H4 (cell line): ENCODE measurements at places on chromosomes 13 and 19.

DNA sequence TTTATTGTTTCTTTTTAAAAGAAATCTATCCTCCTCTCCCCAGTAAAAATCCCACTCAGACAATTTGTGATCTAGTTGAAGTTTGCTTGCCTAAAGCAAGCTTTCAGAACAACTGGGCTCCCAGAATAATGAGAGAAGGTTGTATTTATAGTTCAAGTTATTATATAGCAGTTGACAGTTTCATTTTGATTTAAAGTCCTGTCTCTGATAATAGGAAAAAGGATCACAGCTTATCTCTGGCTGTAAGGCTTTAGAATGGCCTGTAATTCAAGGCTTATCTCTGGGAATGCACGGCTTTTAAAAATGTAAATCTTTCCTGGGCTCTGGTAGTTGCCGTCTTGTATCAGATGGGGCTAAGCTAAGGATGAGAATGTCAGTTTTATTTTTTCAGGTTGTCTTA is 123.3 kb upstream of the TMTC4 start:
- no peak for DNase-seq

DNA sequence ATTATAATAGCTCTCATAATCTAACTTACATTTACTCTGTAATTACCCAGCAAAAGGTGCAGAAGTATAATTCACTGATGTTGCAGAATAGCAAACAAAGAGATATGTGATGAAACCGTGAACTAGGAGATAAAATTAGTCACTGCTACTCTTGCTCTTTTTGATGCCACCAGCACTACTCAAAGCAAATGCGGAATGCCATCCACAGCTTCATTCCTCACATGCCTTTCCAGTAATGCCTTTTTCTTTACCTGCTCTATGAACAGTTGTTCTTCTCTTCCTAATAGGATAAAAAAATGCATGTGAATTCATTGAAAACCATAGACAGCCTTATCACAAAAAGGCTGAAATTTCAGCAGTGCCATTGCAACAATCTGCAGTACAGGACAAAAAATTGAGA is 1129.5 kb downstream of the DIAPH3 start:
- DNase-seq, result no peak

DNA sequence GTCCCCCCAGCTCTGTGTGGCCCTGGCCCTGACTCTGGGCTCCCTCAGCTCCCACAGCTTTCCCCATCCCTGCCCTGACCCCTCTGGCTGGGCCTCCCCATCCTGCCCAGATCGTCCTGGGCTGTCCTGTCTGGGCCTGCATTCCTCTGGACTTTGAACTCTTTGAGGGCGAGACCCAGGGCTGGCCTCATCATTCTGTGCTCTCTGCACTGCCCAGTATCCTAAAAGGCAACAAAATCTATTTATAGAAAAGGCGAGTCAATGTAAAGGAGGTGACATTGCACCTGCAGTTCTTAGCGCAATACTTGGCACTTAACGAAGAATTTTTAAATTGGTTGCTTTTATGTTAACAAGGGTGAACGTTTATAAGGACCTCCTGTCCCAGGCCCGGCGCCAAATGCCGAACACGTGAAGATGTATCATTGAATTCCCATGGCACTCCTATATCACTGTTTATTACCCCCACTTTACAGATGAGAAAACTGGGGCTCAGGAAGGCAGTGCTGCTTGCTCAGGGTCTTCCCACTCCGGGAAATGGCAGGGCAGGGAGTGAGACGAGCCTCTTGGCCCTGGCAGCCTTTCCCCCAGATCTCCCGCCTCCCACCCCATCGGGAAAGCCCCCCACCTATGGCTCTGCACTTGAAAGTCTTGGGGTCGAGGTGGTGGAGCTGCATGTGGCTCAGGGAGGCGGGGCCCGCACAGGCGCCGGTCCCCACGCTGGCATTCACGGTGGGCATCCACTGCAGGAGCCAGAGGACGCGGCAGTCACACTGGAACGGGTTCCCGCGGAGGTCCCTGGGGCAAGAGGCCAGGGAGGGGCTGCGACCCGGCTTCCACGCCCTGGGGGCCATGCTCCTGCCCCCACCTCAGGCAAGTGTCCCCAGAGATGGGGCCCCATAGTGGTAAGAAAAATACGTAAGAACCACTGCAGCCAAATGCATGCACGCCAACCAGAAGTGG is 3.8 kb downstream of the LGI4 start:
- no peak for DNase-seq

DNA sequence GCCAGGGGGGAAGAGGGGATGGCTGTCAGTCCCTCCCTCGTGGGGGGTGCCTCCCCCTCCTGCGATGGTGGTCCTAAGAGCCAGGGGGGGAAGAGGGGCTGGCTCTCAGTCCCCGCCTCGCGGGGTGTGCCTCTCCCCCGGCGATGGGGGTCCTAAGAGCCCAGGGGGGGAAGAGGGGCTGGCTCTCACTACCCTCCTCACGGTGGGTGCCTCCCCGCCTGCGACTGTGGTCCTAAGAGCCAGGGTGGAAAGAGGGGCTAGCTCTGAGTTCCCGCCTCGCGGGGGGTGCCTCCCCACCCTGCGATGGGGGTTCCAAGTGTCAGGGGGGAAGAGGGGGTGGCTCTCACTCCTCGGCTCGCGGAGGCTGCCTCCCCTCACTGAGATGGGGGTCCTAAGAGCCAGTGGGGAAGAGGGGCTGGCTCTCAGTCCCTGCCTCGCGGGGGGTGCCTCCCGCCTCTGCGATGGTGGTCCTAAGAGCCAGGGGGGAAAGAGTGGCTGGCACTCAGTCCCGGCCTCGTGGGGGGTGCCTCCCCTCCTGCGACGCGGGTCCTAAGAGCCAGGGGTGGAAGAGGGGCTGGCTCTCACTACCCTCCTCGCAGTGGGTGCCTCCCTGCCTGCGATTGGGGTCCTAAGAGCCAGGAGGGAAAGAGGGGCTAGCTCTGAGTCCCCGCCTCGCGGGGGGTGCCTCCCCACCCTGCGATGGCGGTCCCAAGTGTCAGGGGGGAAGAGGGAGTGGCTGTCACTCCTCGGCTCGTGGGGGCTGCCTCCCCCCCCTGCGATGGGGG is 2325.6 kb upstream of the PCDH20 start:
- no peak for DNase-seq

DNA sequence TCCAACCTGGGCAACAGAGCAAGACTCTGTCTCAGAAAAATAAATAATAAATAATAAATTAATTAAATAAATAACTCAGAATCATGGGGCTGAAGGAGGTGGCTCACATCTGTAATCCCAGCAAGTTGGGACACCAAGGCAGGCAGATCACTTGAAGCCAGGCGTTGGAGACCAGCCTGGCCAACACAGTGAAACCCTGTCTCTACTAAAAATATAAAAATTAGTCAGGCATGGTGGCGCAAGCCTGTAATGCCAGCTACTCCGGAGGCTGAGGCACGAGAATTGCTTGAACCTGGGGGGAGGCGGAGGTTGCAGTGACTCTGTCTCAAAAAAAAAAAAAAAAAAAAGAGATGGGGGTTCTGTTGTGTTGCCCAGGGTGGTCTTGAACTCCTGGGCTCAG is 7.2 kb downstream of the TMEM38A start:
- no peak for DNase-seq

DNA sequence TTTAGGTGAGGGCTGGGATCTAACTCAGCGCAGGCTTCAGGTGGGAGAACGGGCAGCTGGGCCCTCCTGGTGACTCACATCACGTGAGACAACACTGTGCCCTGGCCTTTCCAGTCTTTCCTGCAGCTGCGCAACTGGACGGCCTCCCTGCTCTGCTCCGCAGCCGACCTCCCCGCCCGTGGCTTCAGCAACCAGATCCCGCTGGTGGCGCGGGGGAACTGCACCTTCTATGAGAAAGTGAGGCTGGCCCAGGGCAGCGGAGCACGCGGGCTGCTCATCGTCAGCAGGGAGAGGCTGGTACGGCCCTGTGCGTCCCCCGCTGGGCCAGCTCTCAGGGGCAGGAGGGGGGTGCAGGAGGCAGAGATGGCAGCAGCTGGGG is 8.8 kb downstream of the SPPL2B start:
- DNase-seq, result no peak

DNA sequence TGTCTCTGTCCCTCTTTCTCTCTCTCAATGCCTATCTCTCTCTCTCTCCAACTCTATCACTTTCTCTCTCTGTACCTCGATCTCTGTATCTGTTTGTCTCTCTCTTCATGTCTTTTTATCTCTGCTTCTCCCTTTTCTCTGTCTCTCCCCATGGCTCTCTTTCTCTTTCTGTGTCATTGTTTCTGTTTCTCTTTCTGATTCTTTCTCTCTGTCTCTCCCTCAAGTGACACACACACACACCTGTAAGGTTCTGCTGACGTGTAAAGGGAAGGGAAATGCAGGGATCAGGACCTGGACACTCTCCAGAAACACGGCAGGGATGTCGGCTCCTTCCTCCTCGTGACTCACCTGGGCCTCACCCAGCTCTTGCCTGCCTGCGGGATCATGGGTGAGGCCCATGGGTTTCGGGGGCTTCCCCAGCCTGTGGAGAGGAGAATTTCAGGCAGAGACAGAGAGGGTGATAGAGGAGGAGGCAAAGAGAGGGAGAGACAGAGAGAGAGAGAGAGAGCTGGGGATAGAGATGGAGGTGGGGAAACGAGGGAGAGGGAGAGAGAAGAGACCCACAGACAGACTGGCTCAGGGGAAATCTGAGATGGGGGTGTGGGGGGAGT is 5.4 kb upstream of the PLAUR start:
- peak; percentile 62 for DNase-seq

DNA sequence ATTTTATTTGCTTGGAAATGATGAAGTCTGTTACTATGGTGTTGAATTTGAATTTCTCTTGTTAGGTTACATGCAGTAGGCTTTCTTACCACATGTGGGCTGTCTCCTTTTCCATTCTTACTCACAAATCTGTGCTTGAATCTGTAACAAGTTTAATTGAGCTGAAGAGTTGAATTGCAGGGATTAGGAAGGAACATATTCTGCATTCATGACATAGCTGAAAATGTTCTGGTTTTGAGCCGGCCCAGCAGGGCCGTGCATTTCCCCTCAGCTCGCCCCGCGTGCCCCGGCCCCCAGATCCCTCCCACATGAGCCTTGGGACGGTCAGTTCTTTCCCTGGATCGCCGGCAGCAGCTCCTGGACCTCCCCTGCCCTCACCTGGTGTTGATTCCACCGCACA is 28.1 kb downstream of the TFDP1 start:
- no peak for DNase-seq

DNA sequence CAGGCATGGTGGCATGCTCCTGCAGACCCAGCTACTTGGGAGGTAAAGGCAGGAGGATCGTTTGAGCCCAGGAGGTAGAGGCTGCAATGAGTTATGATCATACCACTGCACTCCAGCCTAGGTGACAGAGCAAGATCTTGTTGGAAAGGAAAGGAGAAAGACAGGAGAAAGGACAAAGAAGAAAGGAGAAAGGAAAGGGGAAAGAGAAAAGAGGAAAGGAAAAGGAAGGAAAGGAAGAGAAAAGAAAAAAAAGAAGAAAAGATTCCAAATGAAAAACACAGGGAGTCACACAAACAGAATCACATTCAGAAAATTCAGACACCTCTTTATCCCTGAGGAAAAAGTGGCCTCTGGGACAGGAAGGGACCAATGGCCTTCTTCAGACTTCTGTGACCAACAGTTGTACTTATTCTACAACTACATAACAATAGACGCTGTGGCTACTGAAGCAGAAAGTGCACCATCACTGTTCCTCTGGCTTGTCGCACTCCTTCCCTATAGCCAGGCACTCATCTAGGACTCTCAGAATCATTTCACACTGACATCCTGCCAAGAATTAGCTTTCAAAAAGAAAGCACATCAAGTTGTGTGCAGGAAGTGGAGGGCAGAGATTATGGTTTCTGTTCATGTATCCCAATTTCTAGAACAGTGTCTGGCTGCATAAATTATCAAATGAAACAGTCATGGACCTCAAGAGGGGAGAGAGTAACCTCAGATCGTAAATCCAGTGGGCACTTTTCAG is 5.9 kb downstream of the MTMR6 start:
- no peak for DNase-seq

DNA sequence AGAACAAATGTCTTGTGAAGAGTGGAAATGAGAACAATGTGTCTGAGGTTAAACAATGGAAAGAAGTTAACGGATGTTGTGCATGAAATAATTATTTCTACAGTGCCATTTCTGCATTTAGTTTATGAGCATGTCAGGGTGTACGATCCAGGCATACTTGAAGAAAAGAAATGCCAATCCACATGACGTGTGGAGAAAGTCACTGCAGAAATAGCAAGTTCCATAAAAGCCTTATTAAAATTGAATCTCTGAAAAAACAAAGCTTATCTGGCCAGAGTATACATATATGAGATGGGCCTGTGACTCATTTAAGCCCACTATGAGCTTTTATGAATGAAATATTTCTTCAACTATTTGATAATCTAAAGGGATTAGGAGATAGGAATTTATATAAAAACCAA is 426.1 kb downstream of the EFNB2 start:
- DNase-seq, result no peak

DNA sequence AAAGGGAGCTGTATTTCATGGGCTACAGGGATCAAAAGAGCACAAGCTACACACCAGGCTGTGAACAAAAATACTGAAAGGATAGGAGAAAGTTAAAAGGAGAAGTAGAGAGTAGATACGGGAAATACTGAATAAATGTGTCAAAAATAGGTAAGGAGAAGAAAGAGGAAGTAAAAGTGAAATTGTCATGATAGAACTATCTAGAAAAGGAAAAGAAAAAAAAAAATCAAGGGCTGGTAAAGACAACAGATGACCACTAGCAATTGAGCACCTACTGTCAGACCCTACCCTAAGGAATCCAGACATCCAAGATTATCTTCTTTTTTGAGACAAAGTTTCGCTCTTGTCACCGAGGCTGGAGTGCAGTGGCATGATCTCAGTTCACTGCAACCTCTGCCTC is 4.8 kb downstream of the RUBCNL start:
- no peak for DNase-seq

DNA sequence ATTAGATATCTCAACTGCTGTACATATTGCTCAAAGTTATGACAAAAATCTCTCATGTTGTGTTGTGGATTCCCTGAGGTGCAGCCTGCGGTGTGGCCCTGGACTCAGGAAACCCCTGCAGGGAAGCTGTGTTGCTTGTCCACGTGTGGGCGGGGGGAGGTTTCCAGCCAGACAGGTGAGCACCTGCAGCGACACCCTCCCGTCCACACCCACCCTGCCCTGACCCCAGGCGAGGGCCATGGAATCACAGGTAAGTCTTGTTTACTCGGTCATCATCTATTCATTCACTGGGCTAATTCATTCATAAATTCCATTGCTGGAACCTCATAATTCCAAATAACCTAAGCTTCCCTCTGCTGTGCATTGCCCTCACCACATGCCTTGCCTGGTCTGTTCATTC is 14.1 kb downstream of the PLPP2 start:
- no peak for DNase-seq
